Karpas-422 (cell line): ENCODE measurements at places on chromosomes 12 and 14. TPM values are rescaled to one million over a fixed set of nuclear protein-coding genes. Genes with fewer than 3 reads are reported as not detected.

DNA sequence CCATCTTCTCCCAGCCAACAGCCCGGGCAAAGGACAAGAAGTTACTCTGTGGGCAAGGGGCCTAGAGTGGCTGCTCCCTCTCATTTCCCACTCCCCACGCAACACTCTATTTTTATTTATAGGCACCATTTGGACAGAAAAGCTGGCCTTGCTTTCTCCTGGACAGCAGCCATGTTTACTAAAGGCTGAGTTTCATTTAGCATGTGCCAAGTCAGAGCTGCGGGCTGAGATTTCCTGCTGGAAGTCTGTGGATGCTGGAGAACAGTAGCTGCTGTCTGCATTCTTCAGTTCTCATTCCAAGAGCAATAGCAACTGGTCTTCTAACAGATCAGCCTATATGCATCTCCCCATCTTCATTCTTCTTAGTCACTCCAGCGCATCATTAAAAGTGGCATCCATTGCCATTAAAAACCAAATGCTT, 8.3 kb downstream of the COL2A1 start:
- DNase-seq: no peak

DNA sequence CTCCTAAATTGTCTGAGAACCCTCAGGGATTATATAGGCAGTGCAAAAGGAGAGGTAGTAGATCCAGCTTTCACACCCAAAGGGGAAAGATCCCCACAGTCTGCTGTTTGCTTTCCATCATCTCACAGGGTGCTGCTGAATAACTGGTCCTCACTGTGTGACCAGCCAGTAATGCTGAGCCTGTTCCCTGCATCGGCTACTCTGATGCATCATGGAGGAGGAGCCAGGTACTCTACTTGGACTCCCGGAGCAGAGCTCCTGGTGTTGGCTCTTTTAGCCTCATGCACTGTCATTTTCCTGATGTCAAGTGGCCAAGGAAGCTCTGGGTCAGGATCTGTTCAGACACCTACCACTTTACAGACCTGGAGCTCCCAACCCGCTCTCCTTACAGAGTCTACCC, 127.4 kb upstream of the ATF1 start:
- no peak for DNase-seq

The KRT86 gene
- not detected in 2 replicates for total RNA-seq

DNA sequence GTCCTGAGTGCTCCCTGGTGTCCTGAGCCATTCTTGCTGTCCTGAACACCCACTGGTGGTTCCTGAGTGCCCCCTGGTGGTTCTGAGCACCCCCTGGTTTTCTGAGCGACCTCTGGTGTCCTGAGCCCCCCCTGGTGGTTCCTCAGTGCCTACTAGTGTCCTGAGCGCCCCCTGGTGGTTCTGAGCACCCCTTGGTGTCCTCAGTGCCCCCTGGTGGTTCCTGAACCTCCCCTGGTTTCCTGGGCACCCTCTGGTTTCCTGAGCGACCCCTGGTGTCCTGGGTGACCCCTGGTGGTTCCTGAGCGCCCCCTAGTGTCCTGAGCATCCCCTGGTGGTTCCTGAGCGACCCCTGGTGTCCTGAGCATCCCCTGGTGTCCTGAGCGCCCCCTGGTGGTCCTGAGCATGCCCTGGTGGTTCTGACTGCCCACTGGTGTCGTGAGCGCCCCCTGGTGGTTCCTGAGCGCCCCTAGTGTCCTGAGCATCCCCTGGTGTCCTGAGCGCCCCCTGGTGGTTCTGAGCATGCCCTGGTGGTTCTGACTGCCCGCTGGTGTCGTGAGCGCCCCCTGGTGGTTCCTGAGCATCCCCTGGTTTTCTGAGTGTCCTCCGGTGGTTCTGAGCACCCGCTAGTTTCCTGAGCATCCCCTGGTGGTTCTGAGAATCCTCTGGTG, 473.1 kb downstream of the TMEM121 start:
- DNase-seq: peak; percentile 88

DNA sequence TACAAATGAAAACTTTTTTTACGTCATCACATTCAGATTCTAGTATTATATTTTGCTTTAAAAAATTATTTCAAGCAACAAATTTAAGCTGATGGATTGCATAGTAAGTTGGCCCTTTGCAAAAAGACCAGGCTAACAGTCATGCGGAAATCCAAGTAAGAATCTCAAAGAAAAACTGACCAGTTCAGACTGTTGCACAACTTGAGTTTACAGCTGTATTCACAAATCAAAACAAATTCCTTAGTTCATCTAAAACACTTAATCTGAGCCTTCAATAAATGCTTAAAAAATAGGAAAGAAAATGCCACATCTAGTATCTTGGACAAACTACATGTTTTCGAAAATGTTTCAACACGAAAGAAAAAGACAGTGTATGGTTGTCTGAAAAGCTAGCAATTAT, 847 bp downstream of the CCDC59 start:
- DNase-seq: no peak

GRCh38 chr12:50799908-50800307, 36.0 kb downstream of the ATF1 start:
- no peak for DNase-seq

DNA sequence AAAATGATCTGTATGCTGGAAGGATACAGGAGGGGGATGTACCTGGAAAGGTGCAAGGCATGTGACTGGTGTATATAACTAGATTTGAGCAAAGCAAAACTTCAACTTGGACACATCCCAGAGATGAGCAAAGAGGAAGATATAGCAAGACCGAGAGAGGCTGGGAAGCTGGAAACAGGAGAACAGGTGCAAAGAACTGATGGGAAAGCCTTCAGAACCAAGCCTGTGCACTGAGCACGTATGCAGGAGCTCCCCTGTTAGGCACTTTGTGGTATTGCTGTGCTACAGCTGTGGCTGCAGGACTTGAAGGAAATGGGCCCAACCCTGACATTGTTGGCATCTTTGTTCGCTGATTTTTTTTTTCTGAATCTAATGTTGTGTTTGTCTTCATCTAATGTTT, 120.7 kb upstream of the PWP1 start:
- DNase-seq: peak; percentile 58

DNA sequence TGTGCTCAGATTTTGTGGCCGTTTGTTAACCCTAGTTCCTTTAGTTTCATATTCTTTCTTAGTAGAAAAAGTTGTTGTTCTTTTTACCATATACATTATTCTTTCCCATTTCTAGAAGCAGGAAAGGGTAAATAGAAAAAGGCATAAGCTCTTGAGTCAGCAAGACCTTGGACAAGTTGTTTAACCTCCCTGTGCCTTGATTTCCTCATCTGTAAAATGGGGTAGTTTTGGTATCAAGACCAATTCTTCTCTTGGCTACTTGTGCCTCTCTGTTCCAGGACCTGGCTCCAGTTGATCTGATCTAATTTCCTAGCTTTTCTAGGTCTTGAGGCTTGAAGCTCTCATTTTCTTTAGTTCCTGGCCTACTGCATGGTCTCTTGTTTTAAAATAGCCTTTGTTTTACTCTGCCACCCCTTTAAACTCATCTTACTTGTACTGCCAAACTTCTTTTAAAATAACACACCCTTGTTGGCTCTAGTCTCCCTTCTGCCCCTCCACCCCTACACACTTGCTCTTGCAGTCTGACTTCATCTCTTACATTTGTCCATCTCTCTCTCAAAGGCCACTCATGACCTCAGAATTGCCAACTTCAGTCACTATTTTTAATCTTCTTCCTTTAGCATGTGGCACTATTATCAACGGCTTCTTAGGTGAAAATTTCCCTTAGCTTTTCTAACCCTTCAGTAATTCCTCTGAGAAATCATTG, 143.7 kb downstream of the TTLL5 start:
- DNase-seq: no peak

DNA sequence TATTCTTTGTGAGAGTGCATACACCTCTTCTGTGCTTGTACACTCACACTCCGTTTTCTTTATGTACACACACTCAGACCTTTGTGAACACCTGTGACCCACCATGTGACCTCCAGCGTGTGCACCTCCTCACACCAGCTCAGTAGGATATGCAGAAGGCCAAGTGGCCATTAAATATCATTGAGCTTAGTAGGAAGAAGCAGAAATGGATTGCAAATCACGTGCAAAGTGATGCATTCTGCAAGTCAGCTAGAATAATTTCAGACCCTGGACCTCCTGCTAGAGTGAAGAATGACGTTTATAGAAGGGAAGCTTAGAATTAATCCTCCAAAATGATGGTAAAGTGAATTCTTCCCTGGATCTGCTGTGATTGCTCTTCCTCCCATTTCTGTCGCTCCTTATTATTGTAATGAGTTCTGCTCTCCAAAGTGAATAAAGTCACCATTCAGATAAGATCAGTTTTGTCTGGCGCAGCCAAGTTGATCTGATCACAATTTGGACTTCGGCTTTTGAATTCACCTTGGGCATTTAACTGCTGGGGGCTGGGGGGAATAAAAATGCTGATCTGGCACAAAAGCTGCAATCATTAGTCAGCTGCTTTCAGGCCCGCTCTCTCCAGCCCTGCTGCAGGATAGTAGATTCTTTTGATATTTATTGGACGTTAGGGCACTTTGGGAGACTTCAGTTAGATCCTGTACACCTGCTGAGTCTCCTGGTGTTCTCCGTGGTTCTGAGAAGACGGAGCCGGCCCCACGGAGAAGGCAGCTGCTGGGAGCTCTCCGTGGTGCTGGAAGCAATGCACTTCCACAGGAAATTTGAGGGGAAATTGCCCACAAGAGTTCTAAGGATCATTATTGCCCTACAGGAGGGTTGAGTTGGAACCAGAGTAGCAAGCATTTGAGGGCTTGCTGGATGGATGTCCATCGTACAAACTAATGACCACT, 12.4 kb upstream of the NRXN3 start:
- DNase-seq: peak; percentile 54

DNA sequence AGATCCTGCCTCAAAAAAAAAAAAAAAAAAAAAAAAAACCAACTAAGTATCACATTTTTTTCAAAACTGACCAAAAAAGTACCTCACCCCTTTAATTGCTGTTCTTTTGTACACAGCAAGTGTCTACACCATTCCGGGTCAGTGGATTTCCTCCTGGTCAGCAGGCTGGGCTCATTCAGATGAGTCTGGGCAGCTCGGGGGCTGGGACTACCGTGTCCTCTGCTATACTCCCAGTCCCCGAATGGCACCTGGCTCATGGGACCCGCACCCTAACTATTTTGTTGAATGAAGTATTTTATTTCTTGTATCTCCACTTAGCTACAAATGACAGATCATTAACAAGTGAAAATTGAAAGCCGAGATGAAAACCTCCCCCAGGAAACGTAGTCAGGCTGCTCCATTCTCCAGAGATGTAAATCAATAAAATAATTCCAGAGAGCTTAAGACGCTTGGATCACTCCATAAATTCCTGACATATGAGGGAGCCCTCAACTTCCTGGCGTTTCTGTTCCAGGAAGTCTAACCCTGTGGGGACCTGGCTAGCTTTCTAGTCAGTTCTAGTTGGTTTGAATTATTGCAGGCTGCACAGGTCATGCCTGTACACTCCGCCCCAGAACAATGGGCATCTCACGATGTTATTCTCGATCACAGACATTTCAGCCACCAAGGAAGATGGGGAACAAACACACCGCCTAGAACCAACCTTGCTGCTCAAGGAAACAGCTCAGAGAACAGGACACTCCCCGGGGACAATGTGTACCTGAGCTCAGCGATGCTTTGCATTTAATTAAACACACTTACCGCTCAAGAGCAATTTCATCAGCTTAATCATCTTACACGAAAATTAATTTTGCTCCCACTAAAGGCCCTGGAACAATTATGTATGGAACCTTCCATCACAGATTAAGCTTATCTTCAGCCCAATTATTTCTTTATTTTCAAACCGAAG, 76.3 kb downstream of the RIMBP2 start:
- DNase-seq: no peak

DNA sequence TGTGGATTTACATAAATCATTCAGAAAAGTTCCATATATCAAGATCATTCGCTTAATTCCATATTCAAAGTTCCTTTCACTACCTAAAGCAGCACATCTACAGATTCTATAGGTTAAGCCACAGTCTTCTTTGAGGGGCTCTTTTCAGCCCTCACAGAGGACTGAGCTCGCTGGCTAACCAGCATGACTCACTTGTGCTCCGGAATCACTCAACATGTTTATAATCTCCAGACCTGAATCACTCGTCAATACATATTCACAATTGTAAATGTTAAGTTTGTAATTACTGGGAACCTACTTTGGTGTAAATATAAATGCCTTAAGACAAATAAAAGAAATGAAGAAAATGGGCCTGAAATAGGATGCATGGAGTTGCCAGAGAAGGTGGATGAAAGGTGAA, 315.7 kb downstream of the TMEM132D start:
- DNase-seq: no peak

DNA sequence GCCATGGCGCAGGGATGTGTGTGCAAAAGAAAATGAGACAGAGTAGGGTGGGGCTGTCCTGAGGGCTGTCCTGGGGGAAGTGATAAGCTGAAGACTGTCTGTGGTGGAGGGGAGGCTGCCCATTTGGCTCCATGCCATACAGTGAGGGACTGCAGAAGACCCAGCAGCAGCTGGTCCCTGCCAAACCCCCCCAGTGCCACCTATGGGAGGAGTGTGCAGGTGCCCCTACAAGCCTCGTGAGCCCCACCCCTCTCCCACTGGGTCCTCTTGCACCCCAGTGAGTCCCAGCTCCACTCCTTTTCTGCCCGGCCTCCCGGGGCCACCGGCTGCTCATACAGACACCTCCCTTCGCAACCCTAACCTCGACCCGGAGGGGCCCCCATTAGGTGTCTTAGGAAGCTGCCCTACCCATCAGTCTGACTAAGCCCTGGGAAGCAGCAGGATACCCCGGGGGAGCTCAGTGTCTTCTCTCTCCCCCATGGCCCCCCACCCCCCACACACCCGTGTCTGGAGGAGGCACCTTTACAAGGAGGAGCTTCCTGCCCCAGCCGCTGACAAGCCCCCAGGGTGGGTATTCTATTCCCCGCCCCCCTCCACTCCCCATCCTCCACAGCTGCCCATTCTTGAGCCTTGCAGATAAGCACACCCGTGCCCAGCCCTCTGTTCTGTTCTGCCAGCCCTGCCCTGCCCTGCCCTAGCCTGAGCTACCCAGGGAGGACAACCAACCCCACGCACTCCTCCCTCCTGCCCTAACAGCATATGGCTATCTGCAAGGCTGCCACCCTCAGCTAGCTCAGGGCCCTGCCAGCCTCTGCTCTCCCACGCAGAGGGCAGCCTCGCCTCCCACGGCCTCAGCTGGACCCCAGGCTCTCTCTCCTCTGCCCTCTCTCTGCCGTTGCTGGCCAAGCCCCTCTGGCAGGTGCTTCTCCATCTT, 41.9 kb downstream of the SLC6A12 start:
- no peak for DNase-seq
